ENCODE measurements at places on chromosomes 6 and 20. TPM values are rescaled to one million over a fixed set of nuclear protein-coding genes. Genes with fewer than 3 reads are reported as not detected.

Gene ZNF391
- total RNA-seq = 0.66 TPM

Gene CST8
- total RNA-seq = not detected

Gene KCNB1
- under 0.01 TPM for total RNA-seq

Gene CABLES2
- total RNA-seq = 0.75 TPM

All from endothelial cell of coronary artery (primary cell).